Endothelial cell of umbilical vein (primary cell): ENCODE measurements at places on chromosomes 4 and X. TPM values are rescaled to one million over a fixed set of nuclear protein-coding genes. Genes with fewer than 3 reads are reported as not detected.

- DNase-seq, result peak; percentile 98
These were observed 119.2 kb downstream of the IRF2 start for GRCh38 chr4:184355111-184355604.

GRCh38 chrX:108198420-108198819, 106.8 kb downstream of the ATG4A start:
- no peak for DNase-seq

DNA sequence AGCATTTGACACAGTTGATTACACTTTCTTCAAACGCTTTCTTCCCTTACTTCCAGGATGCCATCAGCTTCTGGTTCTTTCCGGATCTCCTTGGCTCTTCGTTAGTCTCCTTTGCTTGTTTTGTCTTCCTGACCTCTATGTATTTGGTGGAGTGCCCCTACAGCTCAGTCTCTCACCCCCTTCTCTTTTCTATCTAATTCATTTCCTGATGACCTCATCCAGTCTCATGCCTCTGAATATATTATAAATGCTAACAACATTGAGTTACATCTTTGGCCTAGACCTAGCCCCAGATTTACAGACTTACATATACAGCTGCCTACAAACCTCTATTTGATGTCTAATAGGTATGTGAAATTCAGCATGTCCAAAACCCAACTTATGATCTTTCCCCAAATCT, 16.5 kb upstream of the LEF1 start:
- DNase-seq, result no peak

DNA sequence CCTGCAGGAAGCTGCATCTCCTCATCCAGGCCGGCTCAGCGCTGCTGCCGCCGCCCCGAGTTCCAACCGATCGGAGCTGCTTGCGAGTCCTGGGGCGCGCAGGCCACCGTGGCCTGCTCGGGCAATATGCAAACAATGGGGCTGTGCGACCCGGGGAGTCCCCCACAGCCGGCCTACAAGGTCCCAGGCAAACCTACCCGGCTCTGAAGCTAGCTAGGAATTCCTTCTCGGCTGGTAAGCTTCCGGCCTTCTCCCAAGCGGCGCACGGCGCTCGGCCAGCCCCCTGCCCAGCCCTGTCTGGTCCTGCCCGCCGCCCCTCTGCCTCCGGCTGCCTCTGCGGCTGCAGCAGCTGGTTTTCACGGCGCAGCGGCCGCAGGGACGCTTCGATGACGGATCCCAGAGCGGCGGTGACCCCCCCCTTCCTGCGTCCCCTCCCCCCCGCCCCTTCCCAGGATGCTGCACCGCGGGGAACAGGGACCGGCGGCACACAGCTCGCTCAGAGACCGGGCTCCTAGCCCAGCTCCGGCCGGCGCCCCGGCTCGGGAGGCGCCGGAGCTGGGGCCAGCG, 59.4 kb downstream of the TSC22D3 start:
- peak; percentile 32 for DNase-seq

DNA sequence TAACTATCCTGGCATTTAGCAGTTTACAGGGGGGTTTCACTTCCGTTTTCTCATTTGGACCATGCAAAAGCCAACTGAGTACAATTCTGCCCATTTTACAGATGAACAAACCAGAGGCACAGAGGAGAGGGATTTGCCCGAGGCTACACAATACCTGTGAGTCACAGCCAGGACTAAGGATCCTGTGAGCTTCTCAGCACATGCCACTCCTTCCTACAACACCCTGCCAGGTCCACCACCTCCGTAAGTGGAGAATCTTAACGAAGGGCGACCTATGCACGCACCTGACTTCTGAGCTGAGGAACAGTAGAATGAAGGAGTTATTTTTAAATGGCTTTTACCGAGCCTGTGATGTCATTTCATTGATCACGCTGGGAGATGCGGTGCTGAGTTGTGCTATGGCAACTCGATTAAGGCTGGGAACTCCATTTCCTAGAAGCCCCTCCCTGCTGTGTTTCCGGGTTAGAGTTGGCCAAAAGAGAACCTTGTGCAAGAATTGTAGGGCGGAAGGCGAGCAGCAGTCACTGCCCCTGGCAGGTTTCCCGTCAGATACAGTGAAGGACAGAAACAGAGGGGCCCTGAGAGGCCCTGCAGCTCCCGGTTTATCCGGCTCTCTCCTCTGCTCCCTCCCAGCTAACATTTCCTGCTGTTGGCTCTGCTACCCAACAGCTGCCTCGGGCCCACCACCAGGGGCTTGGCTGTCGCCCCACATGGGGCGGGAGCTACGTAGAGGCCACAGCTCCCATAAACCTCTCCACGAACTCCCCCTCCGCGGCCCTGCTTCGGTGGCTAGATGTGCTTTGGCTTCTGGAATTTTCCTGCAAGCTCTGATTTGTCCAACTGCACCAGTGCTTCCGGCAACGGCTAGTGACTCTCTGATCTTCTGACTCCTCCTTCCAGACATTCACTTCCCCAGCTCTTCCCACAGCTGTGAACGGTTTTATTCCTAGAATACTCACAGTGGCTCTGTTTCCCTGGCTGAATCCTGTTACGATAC, 75.1 kb upstream of the USP9X start:
- DNase-seq, result peak; percentile 91

DNA sequence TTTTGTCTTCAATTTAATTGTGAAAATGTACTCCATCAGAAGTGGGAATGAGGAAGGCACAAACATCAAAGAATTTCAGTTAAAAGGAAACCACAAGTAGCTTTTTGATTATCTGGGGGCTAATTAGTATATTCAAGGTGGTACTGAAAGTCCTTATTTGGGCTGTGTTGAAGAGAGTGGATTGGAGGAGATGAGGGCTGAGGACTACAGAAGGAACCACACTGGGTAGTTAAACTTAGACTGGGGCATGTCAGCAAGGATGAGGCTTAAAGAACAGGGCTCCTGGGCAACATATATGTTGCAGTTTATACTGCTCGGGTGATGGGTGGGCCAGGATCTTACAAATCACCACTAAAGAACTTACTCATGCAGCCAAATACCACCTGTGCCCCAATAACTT, 346.8 kb downstream of the SPOCK3 start:
- DNase-seq, result no peak

GRCh38 chr4:133270021-133270570, 121.0 kb downstream of the PCDH10 start:
- DNase-seq, result no peak

- no peak for DNase-seq
These were observed 15.2 kb upstream of the MRFAP1 start for GRCh38 chr4:6625256-6625655.

DNA sequence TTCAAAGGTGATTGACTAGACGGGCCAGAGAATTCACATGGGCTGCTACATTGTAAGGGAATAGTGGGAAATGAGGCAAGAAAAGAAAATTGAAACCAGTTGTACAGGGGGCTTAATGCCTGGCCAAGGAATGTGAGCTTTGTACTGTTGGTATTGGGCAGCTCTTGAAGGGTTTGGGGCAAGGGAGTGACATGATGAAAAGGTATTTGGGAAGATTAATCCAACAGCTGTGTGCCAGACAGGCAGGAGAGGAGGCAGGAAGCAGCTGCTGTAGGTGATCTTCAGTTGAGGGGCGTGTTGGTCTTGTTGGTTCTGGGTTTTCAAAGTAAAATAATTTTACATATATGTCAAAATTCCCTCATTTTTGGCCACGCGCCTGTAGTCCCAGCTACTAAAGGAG, 384.5 kb upstream of the TENM3 start:
- no peak for DNase-seq

GRCh38 chr4:96228463-96228862, 388.6 kb downstream of the PDHA2 start:
- DNase-seq, result no peak

The HSPA4L gene
- polyA plus RNA-seq, result 0.81 and 1.3 TPM in 2 replicates

The FMR1NB gene
- polyA plus RNA-seq, result not detected in 2 replicates

The GPR119 gene
- polyA plus RNA-seq, result not detected in 2 replicates

The SPACA5 gene
- not detected in 2 replicates for polyA plus RNA-seq

The CCNQ gene
- 37.0 and 42.9 TPM in 2 replicates for polyA plus RNA-seq

The PNMA3 gene
- polyA plus RNA-seq, result not detected in 2 replicates
